Stimulated activated naive B cell treated with anti-CD40 and anti-IgM and Interleukin-4, amounts not matched to agents 10 μg/mL and 1 μg/mL and 100 μg/mL, for 72 hours (primary cell): ENCODE measurements at places on chromosomes 4 and X.

DNA sequence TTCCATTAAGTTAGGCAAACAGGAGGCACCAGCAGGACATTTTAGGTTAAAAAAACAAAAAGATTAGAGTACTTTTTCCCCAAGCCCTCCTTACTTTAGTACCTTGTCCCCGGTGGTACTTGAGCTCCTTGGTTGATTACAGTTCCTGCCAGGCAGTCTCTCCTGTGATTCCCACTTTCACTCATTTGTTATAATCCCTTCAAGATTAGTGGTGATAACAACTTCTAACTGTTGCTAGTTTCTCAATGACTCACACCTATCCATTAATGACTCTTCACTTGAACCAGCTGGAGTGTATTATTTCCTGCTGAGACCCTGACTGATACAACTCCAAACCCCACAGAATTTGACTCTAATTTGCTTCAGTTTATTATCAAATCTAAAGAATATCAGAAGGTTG lies 765.0 kb upstream of the DIAPH2 start:
- DNase-seq, result no peak
- H3K27me3 ChIP-seq, result no peaks in the 10 kb centered on the region
- no peak overlapping the region for H3K27ac ChIP-seq

DNA sequence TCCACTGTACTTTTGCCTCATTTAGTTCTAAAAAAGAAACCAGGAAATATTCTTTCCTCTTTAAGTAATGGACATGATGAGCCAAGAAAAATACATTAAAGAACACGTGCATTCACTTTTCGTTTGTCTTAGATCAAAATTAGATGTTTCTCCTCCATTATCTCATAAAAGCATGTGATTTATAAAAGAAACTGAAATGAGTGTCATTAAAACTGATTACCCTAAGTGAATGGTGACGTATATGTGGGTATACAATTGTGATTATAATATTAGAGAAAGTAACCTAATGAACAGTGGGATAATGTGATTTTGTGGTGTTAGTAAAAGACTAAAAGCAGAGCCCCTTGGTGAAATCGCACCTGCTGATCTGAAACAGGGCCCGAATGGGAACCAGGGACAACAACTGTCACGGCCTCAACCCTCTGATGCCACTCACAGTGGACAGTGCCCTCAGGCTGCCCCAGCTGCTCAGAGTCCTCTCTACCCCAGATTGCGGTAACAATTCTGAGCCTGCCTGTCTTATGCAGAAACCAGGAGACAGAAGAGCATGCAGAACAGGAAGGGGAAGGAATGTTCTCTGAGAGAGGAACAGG lies 25.7 kb upstream of the HS6ST2 start:
- H3K27ac ChIP-seq, result no peak overlapping the region
- no peak overlapping the region for H3K4me3 ChIP-seq
- no peaks in the 10 kb centered on the region for H3K4me1 ChIP-seq

- H3K27me3 ChIP-seq, result peaks cover 5% of the 10 kb centered on the region
- H3K27ac ChIP-seq, result no peak overlapping the region
- no peaks in the 10 kb centered on the region for H3K36me3 ChIP-seq
- no peak for DNase-seq
These were observed 32.8 kb upstream of the JAKMIP1 start for GRCh38 chr4:6232836-6233785.

DNA sequence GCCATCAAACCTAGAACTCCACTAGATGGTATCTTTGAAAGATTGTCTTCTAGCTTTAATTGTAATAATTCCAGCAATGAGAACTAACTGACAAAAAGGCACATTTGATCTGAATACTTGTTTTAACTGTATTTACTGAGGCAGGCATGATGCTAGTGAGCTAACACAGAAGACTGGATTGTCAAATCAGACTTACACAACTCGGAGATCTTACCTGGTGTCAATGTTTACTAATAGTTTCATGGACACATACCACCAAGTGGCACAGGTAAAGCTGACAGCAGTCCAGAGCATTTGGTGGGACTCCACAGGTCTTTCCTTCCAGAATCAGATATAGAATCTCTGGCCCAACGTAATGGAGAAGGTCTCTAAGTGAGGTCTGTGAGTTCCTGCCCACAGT lies 229.9 kb upstream of the BOD1L1 start:
- H3K4me3 ChIP-seq, result no peak overlapping the region
- H3K36me3 ChIP-seq, result no peaks in the 10 kb centered on the region
- H3K27me3 ChIP-seq, result no peaks in the 10 kb centered on the region
- no peaks in the 10 kb centered on the region for H3K4me1 ChIP-seq
- H3K27ac ChIP-seq, result no peak overlapping the region

- H3K27ac ChIP-seq, result no peak overlapping the region
- DNase-seq, result no peak
- H3K27me3 ChIP-seq, result no peaks in the 10 kb centered on the region
- no peaks in the 10 kb centered on the region for H3K4me1 ChIP-seq
- no peaks in the 10 kb centered on the region for H3K36me3 ChIP-seq
These were observed 83.3 kb downstream of the SLC7A11 start for GRCh38 chr4:138158746-138159297.

DNA sequence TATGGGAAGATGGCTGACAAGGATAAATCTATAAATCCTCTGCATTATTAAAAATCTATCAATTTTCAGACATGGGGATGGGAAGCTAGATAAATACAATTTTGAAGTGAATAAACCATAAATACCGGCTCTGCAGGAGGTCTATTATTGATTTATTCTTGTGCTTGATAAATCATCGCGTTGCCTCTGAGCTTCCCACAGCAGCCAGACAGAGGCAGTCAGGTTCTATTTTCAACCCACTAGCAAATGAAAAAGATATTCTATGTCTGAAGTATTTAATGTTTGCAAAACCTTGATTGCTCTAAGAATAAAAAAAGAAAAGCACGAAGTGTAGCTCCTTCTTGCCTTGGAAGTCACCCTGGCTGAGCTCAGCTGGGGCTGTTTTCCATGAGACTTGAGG lies 216.2 kb downstream of the DHRSX start:
- no peak for DNase-seq
- H3K27me3 ChIP-seq, result no peaks in the 10 kb centered on the region
- peaks cover 13% of the 10 kb centered on the region for H3K4me1 ChIP-seq

DNA sequence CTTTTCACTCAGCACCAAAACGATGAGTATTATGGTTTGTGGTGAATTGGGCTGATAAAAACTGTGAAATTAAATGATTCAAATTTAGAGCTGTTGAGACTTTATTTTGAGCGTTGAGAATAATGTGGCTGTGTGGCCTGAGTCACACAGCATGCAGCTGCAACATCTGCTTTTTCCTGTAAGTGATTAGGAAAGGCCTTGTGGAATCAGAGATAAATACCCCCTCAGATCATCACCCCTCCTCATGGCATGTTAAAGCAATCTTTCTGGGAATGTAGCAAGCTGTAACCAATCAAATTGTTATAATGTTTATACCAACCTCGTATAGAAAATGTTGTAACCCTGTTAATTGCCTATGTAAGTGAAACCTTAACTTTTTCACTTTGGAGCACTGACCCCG lies 90.0 kb upstream of the GRPR start:
- H3K36me3 ChIP-seq, result no peaks in the 10 kb centered on the region
- no peak overlapping the region for H3K4me3 ChIP-seq
- peaks cover 5% of the 10 kb centered on the region for H3K27me3 ChIP-seq
- H3K4me1 ChIP-seq, result peaks cover 3% of the 10 kb centered on the region
